ENCODE measurements at places on chromosomes 16 and 17.

DNA sequence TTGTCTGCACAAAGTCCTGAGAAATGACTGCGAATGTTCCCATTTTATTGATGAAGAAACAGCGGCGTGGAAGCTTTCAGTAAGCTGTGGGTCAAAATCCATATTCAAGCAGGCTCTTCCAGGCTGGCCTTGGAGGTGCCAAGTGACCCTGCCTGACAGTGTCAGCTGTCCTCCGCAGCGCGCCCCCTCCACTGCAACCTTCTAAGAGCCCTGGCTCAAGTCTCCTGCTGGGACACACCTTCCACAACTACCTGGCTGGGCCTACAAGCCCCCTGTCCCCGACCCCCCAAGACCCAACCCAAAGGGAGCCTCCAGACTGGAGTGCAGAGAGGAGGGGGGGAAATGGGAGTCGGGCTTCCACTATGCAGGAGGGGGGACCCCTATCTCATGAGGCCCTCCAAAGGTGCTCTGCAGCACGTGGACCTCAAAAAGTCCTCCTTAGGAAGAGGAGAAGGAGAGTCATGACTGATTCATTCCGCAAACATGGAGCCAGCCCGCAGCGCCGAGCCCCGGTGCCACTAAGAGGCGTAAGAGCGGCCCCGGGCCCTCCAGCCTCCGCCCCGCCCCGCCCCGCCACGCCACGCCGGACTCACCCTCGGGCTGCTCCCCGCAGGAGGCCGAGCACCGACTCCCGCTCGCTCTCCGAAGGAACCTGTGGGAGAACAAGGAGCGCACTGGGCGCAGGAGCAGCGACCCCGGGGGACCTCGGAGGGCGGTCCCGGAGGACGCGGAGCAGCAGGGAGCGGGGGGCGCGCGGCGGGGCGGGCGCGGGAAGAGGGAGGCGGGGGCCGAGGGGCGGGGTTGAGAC is 574 bp downstream of the MPP3 start:
- peak; percentile 45 for DNase-seq

DNA sequence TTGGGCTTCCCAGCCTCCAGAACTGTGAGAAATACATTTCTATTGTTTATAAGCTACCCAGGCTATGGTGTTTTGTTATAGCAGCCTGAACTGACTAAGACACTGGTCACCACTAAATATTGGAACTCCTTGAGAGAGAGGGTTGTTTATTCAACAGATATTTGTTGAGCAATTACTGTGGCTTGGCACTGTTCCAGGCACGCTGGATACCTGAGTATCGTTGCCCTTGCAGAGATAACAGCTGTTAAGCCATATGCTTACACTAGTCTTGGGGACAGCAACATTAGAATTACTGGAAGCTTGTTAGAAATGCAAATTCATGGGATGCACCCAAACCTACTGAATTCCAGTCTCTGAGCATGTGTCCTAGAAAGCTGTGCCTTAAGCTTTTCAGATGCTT is 230.7 kb downstream of the HS3ST4 start:
- DNase-seq = no peak

DNA sequence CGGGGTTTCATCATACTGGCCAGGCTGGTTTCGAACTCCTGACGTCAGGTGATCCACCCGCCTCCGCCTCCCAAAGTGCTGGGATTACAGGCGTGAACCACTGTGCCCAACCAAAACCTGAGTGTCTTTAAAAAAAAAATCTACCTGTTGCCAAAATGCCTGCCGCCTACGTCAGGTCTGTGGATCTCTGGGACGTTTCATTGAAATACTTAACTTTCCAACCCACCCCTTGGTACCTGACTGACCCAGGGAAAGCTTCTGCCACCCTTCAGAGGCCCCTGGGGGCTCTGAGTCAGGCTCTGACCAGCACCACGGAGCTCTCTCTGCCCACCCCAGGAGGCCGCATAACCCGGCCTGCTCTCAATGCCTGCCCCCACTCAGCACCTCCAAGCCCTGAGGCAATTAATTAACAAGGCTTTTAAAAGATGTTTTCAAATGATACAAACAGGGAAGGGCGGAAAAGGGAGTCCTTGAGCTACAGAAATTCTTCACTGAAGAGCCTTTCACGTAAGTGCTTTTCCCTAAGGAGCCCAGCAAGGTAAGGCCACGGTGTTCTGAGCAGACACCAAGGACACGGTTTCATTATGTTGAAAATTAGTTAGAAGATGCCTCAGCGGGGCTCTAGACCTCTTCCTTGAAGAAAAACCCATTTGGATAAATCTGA is 29.3 kb upstream of the GSG1L start:
- no peak for DNase-seq

- DNase-seq = no peak
These were observed 329.3 kb downstream of the KCNJ2 start for GRCh38 chr17:70498631-70499030.

GRCh38 chr17:6299275-6299674 is 135.6 kb downstream of the AIPL1 start:
- no peak for DNase-seq

- no peak for DNase-seq
These were observed 26.6 kb upstream of the MYLK3 start for GRCh38 chr16:46774743-46775177.

DNA sequence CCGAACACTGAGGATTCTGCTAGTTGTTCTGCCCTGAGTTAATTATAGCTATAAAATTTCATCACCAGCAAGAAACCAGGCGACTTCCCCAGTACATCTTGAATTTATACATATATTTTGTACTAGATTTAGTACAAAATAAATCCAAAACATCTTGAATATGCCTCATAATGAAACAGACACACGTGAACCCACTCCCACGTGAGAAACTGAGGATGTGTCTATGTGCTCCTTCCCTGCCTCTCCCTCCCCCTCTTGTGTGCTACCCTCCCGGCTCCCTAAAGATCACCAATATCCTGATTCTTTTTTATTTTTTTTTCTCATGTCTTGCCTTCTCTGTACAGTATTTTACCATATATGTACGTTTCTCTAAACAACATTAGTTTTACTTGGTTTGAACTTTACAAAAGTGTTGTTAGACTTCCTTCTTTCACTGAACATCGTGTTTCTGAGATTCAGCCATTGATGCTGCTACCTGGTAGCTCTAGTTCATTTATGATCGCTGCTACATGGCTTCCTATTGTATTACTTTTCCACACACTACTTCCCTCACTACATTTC is 1.1 kb upstream of the LCMT1 start:
- DNase-seq = no peak

- DNase-seq = no peak
These were observed 14.7 kb upstream of the MYO15B start for GRCh38 chr17:75572713-75573539.

DNA sequence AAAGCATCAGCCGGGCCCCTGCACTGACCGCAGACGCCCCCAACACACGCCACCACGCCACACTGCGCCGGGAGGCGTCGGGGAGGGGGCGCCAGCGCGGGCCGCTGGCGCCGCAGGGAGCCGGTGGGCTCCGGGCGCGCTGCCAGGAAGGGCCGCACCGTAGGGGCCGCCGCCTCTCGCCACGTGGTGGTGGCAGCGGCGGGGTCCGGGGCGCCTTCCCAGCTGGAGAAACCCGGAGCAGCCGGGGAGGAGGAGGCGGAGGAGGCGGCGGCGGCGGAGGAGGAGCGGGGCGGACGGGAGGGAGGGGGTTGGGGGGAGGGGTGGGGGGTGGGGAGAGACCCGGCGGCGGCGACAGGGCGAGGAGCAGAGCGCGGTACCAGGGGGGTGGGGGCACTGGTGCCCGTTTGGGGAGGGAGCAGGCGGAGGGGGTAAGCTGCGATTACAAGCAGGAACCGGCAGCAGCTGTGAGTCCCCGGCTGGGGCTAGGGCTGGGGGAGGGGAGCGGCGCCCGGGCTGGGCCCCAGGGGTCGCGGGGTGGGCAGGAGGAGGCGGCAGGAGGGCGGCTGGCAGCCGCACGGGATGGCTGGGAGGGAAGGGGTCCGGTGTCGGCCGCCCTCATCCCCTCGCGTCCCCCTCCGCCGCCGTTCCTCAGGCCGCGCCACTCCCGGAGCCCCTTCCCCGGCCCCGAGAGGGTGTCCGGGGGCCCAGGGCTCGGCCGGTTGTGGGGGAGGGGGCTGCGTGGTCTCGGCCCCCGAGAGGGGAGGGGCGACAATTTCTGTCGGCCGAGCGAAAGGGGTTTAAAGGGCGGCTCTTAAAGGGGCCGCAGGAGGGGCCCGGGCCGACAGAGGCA is at the start of gene TBKBP1:
Gene TBKBP1 (plus strand): TSS at position 431 of the 850 bp plus-strand sequence. CDS start 1,952 bp downstream, outside the sequence.
- peak; percentile 49 for DNase-seq

DNA sequence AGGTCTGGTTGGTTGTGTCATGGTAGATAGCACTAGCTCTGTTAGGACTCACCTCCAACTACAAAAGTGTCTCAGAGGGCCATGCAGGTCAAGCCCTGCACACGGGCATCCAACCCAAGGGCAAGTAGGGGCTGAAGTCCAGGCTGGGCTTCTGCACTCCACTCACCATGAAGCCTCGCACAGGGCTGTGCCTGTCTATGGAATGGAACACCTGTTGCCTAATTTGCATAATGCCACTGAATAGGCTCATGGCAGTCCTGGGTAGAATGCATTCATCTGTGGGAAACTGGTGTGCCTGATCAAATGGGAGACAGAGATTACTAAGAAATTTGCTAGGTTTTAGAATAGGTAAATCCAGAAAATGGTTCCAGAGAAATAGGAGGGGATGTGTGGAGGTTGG is 8.0 kb upstream of the AKAP1 start:
- DNase-seq = no peak

DNA sequence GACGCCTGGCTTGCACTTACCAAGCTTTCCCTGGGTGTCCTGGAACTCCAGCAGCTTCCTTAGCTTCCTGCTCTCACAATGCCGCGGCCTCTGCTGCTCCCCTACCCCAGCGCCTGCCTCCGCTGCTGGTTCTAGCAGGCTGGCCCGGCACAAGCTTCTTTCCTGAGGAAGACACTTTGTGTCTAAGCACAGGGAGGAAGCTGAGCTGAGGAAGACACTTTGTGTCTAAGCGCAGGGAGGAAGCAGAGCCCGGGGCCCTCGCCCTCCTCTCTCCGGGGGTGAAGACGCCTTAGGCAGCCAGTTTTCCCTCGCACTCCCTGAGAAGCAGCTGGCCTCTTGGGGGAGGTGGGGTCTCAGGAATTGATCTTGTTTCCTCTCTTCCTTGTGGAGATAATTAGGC is 64.9 kb downstream of the PLD6 start:
- DNase-seq = no peak

- DNase-seq = no peak
These were observed 16.3 kb downstream of the NACA2 start for GRCh38 chr17:61574542-61575351.

GRCh38 chr17:12667299-12667958 is 1.7 kb downstream of the MYOCD start:
- DNase-seq = peak; percentile 46

Measured in uterus (tissue), 4 donors.